ENCODE measurements at places on chromosomes 12 and 14.

GRCh38 chr12:105724641-105725040, 394.1 kb downstream of the C12orf75 start:
- DNase-seq = no peak

GRCh38 chr14:103391048-103391447, 5.8 kb downstream of the MARK3 start:
- DNase-seq = peak; percentile 63

DNA sequence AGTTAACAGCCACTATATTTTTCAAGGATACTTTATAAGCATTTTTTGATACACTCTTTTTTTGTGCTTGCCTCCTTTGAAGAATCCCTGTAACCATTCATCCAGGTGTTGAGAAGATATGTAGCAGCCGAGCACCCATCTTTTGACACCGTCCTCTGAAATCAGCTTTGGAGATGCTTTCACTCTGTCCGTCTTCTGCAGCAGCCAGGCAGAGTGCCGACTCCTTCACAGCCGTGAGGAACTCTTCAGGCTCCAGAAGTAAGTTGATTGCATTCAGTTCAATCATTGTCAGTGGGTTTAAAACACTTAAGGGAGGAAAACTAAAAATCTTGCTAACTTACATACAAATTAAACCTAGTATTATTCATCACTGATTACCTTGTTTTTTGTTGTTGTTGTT, 160.1 kb downstream of the LRFN5 start:
- DNase-seq = no peak

DNA sequence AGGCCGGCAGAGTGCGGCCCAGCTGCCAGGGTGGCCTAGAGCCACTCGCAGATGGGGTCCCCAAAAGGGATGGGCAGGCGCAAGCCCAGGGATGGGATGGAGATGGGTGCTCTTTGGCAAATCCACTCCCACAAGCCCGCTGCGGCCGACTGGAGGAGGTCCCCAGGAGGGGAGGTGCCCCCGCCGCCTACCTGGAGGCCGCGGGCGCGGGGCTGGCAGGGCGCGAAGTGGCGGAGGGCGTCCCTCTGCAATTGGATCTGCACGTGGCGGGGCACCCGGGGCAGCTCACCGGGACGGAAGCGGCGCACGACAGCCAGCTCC, 730 bp downstream of the PPP1R3E start:
- DNase-seq = no peak

DNA sequence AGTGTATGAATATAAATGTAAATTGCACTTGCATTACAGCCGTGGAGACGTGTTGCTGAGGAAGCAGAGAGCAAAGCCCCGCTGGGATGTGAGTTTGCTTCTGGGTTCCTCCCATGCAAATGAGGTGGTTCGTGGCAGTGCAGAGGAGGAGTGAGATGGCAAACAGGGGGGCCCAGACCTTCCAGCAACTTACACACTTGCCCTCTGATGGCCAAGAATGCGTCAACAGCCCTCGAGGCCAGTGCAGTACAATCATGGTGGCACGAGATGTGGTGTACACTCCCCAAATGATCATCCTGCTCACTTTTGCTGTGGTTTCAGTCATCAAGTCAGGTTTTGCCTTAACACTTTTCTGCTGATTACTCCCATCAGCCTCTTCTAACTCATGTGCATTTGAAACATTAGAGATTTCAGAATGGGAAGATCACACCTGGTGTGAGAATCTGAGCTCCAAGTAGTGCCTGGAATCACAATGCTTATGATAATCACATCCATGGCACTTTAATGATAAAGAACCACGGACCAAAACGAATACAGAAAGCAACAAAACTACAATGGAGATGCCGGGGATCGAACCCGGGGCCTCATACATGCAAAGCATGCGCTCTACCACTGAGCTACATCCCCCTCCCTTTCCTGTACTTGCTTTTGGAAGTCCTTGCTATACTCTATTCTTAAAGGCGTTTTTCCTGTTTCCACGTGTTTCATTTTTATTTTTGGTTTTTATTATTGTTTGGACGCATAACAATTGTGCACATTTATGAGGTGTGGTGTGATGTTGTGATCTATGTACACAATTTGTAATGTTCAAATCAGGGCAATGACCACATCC, 7.0 kb upstream of the UBC start:
- DNase-seq = peak; percentile 81

GRCh38 chr14:89202413-89203190, 214.4 kb downstream of the FOXN3 start:
- no peak for DNase-seq

DNA sequence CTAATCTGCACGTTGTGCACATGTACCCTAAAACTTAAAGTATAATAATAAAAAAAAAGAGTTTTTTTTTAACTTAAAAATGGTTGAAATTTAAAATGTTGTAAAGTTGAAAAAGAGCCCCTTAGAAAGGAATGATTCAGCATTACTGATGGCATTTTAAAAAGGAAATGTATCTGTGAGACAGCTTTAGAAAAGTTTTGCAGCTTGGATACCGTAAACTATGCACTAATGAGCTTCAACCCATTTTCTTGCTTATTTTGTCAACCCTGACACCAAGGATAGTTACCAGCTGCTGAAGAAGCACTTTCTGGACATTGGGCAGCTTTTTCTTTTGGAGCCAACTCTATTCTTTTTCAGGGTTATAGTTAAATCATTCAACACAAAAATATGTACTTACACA, 4.3 kb downstream of the BICD1 start:
- DNase-seq = no peak

DNA sequence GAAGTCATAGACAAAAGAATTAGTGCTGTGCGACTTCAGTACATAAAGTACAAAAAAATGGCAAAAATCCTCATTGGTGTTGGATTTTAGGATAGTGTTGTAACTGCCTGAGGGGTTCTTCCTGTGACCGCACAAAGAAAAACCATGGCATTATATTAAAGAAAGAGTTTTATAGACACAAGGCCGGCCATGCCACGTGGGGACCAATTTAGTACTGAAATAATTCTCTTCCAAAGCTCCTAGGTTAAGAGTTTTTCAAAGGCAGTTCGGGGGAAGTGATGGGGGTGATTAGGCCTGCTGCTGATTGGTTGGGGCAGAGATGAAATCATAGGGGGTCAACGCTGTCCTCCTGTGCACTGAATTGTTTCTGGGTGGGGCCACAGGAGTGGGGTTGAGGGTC, 150.9 kb upstream of the EEA1 start:
- DNase-seq = no peak

- DNase-seq = no peak
These were observed 2.0 kb downstream of the DDIT3 start for GRCh38 chr12:57518176-57518919.

GRCh38 chr12:79775355-79776027, 84.7 kb upstream of the PAWR start:
- no peak for DNase-seq

DNA sequence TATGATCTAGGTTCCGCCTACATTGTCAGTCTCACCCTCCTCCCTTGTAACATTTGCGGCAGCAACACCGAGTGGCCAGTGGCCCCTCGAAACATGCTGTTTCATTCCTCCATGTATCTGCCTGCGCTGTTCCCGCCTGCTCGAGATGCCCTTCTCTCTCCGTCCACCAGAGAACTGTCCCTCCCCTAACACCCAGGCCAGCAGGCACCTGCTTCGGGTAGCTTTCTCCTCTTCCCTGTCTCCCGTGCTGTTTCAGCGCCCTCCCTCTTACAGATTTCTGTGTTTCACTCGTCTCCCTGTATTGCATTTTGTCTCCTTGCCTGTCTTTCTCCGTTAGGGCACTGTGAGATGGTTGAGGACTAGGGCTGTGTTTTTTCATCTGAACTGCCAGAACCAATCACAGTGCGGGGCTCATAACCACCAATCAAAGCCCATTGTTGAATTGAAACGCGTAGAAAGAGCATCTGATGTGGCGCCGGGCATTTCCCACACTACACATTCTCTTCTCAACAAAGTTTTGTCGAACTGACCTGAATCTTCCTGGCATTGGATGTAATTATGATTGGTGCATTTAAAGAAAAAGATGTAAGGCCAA, 40.9 kb upstream of the ELK3 start:
- DNase-seq = no peak

GRCh38 chr14:30345511-30345910, 213.4 kb upstream of the G2E3 start:
- DNase-seq = no peak

- DNase-seq = no peak
These were observed 67.8 kb upstream of the KCNH3 start for GRCh38 chr12:49470986-49471385.

DNA sequence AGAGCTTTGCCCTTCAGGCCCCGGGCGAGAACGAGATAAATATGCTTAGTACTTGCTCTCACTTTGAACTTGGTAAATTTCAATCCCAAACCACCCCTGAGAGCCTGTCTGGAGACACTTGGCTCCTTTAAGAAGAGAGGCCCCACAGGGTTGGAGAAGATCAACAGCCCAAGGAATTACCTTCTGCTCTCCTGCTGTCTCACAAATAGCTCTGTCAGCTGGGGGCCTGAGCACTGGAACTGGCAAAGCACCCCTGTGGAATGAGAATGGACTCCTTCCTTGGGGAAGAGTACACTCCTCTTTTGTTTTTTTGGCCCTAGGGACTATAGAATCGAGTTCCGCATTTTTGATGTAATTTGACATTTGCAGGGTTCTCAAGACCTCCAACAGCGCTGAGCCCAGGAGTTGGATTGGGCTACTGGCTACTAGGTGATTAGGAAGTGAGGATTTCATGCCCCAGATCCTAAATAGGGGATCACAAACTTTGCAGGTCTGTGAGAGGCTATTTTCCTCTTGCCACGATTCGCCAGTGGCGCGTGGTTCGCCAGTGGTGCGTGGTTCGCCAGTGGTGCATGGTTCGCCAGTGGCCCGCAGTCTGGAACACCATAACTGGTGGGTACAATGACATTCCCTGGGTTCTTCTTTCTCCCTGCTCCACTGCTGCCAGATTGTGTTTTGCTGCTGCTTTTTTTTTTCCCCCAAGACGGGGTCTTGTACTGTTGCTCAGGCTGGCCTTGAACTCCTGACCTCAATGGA, 17.8 kb upstream of the MEG3 start:
- DNase-seq = no peak
